ENCODE measurements at places on chromosomes 7 and 10.

GRCh38 chr7:155257482-155258225 lies 40.0 kb upstream of the INSIG1 start:
- DNase-seq, result no peak

DNA sequence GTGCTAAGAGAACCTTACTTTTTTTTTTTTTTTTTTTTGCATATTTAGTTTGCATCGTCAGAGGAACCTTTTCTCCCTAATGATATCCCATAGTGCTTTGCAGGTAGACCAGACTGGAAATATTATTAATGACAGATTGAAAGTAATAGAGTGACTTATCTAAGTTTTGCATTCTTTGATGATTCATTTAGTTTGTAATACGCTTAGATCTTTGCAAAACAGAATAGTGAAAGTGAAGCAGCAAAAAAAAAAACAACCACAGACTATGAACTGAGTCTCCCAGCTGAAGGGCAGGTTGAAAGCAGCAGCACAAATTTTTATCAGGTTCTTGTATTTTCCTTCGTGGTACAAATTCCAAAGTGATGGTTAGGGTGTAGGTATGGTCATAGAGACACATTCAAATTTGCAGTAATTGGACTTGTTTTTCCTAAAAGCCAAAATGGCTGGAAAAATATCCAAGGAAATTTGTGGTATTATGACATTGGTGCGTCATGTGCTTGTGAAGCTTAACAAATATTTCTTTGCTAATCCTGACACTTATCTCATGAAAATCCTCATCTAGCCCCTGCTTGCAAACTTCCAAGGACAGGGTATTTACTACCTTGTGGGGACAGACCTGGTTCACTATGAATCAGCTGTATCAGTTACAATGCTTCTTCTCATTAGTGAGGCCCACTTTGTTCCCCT lies 81.8 kb upstream of the CREB5 start:
- DNase-seq, result no peak

GRCh38 chr7:30734497-30734896 lies 17.4 kb upstream of the INMT start:
- no peak for DNase-seq

DNA sequence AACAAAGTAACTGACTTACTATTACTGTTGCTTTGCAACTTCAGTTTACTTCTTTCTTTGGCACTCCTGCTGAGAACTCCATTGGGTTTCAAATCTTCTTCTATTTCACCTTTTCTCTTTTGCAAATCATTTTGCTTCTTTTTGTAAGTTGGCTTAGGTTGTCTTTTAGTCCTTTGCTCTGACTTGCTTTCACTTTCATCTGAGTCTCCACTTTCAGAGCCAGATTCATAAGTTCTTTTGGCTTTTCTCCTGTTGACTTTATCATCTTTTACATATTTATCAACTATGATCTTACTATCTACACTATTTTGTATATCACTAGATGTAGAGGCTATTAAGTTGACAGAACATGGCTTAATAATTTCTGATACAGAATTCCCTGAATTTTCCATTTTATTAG lies 73.4 kb downstream of the NRBF2 start:
- DNase-seq, result no peak

DNA sequence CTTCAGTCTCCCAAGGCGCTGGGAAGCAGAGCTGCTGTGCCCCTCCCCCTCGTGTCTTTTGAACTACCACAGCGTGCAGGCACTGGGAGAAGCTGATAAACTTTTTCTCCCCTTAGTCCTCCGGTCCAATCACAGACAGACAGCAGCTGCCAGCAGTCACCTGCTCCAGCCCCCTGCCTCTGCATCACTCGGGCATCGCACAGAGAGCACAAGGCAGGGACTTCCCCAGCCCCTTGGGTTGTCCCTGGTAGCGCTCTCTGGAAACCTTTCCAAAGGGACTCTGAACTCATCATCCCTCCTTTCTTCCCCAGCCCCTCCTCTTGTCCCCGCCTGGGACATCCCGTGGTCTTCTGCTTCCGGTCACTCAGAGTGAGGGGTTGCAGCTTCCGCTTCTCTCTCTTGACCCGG lies 1.4 kb upstream of the NEUROG3 start:
- no peak for DNase-seq

GRCh38 chr7:151080067-151080521 lies 515 bp downstream of the FASTK start:
- DNase-seq, result no peak

GRCh38 chr7:128811631-128812430 lies 18.4 kb upstream of the FLNC start:
- no peak for DNase-seq

DNA sequence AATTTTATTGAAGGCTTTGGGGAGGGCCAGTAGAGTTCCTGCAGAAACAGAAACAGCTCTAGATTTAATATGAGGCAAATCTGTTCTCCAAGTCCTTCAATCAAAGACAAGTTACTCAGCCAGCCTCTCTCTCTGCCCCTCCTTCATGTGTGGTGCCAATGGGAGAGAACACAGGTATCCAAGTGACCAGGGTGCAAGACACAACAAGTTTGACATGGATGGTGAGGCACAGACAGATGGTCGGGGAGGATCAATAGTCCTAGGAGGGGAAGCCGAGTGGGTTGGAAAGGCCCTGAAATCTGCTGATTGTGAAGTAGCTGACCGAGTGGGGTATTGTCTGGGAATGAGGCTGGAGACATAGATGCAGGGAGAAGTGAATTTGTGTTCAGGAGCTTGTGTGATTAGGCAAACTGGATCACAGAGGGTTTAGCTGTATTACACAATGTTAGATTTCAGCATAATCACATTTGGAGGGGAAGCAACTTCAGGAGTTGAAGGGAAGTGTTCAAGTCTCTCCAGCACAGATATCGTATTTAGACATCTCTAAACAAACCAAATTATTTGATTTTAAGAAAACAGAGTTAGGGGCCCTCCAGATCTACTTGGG lies 1.5 kb downstream of the GIMAP1 start:
- DNase-seq, result no peak

DNA sequence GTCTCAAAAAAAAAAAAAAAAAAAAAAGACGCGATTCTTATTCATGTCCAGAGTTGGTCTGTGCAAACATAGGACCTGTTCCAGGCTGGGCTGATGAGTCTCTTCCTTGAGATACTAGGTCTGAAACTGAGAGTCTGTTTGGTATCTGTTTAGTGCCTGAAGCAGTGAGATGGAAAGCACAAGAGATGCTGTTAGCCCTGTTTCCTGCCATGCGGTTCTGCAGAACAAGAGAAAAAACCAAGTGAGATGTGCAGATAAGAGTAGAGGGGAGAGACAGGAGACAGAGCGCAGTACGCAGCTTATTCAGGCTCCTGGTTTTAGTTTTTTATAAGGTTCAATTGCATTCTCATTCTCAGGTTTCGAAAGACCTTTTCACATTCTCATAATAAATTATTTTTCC lies 85.8 kb upstream of the PRKCQ start:
- no peak for DNase-seq

GRCh38 chr7:7861211-7861633 lies 107.4 kb upstream of the GLCCI1 start:
- DNase-seq, result no peak

- DNase-seq, result no peak
Observed at GRCh38 chr10:107442035-107442505, 277.6 kb upstream of the SORCS1 start.

DNA sequence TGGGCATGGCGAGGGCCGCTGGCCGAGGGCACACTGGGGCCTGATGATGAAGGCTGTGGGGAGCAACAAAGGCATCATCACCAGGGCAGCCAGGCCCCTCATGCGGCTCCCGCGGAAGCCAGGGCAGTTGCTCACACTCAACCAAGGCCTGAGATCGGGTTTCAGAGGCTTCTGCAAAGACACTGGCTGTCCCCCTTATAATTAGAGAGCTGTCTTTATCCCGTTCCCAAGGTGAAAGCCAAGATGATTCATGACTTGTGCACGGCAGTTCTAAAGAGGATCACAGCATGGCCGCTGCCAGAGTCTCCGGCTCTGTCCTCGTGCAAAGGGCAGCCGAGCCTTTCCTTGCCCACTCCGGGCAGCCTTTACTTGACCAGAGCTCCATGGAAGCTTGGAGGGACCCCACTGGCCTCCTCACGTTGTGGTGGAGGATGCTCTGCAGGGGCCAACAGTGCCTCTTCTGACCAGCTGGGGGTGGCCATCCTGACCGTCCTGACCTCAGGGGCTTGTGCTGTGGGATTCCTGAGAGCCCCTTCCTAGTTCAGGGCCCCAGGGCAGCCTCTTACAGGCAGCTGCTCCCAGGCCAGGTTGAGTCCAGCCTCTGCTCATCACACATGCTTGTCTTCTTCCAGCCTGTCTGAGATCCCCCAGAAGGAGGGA lies 82.3 kb downstream of the PRKAG2 start:
- no peak for DNase-seq

- no peak for DNase-seq
Observed at GRCh38 chr10:75429159-75429827, 2.1 kb upstream of the LRMDA start.

DNA sequence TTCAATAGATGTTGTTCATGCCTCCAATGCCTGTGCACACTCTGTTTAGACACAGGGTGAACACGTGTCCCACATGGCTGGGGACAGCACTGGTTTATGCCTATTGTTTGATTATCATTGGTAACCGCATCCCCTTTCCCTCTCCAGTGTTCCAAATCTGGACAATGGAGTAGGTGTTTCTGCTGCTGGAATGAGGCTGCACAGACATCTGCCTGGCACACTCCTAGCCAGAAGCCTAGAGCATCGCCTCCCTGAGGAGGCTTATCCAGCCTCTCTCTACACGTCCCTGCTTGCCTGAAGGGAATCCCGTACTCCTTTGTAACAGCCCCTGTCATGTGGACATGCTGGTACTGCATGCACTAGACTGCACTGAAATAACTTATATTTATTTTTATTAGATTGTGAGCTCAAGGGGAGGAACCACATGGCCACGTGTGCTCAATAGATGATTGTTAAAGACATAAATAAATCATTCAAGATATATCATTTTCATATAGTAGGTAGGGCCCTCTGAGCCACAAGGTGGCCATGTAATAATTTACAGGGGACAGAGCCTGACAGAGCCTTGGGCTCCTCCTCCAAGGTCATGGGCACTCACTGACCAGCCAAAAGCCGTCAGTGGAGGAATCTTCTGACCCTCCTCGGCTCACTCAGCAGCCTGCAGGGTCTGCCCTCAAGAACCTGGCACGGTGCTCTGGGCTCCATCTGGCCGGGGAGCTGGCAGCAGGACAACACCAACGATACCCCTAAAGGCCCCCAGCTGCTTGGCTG lies 310.9 kb upstream of the ZNF32 start:
- no peak for DNase-seq

DNA sequence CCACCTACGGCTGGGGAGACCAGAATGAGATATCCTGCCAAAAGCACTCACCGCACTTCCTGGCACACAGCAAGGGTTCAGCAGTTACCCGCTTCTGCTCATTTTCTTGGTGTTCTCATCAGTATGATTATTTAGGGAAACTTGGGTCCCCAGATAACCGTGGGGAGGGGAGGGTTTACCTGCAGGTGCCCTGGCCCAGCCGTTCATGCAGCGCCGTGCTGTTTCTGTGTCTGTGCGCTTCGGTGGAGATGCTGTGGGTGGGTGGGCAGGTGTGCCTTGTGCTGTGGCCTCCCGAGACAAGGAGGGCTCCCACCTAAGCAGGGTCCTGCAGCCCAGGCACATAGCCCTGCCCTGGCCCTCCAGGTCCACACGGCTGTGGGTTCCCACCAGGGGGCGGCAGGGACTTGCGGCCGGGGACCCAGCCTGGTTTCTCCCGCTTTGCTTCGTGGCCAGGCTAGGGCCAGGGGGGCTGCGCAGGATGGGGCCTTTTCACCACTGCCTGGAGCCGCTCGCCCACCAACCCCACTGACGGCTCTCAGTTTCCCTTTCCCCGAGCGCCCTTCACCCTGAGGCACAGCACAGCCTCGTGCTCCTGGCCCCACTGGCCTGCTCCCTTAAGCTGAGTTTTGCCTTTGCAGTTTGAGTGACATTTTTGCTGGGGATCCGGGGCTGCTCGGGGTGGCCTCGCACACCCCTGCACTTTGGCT lies 78.5 kb downstream of the LHPP start:
- DNase-seq, result peak; percentile 46

- DNase-seq, result no peak
Observed at GRCh38 chr7:99674995-99675742, 4.6 kb downstream of the CYP3A5 start.

GRCh38 chr7:131106681-131107336 lies 220.9 kb upstream of the MKLN1 start:
- no peak for DNase-seq

GRCh38 chr7:30470771-30471170 lies 7.8 kb downstream of the NOD1 start:
- DNase-seq, result no peak

DNA sequence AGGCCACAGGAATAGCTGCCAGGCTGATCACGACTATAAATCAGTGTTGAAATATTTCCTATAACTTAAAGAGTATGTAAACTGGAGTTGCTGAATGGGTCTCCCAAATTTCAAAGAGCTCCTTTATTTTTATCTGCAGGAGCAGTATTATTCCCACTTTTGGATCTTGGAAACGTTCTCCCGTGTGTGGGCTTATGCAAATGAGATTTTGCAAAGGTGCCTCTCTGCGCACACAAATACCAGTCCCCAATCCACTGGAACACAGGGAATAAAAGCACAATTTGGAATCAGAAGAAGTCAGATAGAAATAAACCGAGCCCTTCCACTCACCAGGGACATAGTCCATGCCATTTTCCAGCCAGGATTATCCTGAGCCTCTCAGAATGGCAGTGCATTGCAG lies 350.2 kb upstream of the CELF2 start:
- DNase-seq, result no peak

GRCh38 chr10:131996466-131997365 lies 15.0 kb upstream of the BNIP3 start:
- no peak for DNase-seq

DNA sequence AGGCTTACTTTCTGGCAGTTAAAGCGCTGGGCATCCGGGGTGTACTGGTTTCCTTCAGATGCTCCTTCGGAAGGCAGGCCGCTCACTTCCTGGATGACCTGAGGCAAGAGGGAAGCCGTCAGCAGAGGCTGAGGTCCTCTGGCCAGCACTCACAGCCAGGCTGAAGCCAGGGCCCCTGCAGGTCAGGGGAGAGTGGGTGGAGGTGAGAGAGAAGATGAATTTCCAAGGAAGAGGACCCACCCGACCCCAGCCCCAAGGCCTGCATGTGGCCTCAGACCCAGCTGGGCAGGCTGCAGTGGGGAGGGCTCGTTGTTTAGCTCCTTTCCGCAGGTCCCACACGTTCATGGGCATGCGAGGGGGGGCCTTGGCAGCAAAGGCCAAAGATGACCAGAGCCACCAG lies 71.3 kb downstream of the VWA2 start:
- DNase-seq, result no peak

GRCh38 chr10:78712147-78712546 lies 356.6 kb upstream of the ZMIZ1 start:
- DNase-seq, result no peak

- peak; percentile 13 for DNase-seq
Observed at GRCh38 chr7:73521636-73522104, 423 bp downstream of the BAZ1B start.

- no peak for DNase-seq
Observed at GRCh38 chr7:38147005-38147404, 31.0 kb upstream of the STARD3NL start.

GRCh38 chr10:7421526-7421925 lies 10.7 kb upstream of the SFMBT2 start:
- DNase-seq, result no peak

All from stimulated activated CD8-positive, alpha-beta memory T cell treated with anti-CD3 and anti-CD28 coated beads, Interleukin-4, amount 100 ng/mL, for 4 hours (primary cell).